ENCODE measurements at places on chromosomes 5 and 9.

GRCh38 chr5:133942614-133943474, 25.6 kb downstream of the C5orf15 start:
- DNase-seq, result no peak

DNA sequence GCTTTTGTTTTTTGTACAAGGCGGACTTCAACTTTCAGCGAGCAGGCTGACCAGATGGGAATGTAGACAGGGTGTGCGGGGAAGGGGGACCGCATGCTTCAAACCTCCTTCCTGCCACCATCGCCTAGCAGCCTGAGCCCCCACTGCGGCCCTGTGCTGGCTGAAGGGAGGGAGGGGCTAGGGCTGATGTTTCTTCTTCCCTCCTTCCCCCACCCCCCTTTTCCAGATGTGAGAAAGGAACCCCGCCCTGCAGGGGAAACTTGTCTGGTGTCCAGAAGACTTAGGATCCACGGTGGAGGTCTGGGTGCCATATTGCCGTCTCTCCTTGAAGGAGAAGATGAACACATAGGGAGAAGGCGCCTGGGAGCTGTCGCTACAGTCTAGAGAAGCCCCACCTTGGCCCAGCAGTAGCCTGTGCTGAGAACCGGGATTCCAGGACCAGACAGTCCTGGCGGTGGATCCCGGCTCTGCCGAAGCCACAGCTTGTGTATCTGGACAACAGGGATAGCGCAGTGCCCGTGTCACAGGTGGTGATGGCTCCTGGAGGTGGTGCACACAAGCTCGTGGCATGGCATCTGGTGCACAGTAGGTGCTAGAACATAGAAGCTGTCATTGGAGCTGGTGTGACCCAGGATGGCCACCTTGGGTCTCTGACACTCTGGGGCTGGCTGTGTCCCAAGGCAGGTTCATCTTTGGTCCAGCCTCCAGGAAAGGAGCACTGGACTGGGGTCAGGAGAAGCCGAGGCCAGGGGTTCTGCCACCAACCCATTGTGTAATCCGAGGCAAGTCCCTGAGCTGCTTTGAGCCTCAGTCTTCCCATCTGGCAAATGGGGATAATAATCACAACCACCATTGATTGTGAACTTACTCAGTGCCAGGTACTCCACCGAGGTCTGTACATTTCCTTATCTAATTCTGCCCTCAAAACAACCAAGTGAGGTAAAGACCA, 205.6 kb downstream of the C9orf50 start:
- no peak for DNase-seq

GRCh38 chr9:19741178-19741577, 47.7 kb downstream of the SLC24A2 start:
- no peak for DNase-seq

- no peak for DNase-seq
These were observed 149.7 kb downstream of the TRPM3 start for GRCh38 chr9:70971723-70972122.

DNA sequence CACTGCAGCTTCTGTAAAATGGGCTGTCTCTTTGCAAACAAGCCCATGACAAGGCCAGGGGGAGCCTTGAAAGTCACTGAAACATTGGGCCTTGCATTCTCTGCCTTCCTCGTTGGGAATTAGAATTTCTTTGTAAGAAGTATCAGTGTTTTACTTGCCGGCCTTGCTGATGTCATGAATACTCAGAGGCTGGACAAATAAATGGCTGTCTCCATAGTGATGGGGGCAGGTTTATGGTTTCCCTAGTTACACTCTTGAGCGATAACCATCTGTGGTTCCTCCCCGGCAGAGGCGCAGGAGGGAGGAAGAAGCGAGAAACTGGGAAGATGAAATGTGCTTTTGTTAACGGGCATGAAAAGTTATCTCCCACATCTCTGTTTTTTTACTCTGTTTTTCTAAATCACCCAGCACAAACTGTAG, 272.7 kb upstream of the PANK3 start:
- DNase-seq, result no peak

GRCh38 chr9:123561046-123561445, 205.0 kb downstream of the CRB2 start:
- no peak for DNase-seq

- DNase-seq, result no peak
These were observed 34.8 kb upstream of the SMARCA2 start for GRCh38 chr9:1980387-1980786.

DNA sequence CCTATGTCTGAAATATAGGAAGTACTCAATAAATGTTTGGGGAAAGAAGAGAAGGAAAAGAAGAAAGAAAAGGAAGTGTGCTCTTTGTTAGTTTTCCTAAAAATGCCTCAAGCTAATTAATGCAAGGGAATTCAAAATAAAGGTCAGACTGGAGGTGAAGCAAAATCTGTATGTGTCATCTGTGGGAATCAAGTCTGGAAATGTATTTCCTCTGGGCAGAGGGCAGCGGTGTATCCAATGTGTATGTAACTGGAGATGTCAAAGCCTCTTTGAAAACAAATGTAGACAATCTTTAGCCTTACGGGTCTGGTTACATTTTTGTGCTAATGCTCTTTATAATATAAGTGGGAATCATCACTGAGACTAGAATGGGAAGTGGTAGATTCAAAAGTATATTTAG, 471.4 kb downstream of the MAN2A1 start:
- no peak for DNase-seq

DNA sequence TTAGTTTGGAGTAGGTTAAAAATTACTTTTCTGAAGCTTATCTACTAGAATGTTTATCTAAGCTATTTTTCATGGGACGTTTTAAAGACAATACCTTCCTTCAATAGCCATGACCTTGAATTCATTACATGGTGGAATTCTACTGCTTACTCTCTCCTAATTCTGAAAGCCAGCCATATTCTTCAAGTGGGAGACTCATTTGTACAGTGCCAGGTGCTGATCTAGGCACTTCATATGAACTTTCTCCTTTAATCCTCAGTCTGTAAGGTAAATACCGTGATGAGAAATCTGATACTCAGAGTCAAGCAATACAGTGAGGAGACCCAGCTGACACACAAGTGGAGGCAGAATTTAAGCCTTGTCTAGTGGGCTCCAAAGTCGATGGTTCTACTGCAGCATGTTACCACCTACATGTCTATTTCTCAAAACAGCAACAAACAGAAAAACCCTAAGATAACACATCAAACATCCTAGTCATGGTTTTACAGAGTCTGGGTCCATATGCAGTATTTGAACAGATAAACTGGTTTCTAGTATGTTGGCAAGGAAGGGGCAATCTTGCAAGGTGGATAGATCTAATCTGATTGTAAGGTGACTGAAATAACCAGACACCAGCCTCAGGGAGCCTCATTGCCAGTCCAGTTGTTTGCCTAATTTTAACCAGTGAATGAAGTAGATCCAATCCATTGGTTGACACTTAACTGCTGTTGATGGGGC, 243.7 kb downstream of the PIK3R1 start:
- DNase-seq, result no peak

DNA sequence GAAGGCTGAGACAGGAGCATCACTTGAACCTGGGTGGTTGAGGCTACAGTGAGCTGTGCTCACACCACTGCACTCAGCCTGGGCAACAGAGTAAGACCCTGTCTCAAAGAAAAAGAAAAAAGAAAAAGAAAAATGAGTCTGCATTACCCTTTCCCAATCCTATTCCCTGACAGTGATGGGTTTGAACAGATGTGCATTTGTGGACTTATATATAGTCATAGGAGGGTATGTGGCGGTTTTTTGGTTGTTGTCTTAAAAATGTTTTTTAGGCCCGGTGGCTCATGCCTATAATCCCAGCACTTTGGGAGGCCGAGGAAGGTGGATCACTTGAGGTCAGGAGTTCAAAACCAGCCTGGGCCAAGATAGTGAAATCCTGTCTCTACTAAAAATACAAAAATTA, 13.4 kb downstream of the HDHD3 start:
- no peak for DNase-seq

DNA sequence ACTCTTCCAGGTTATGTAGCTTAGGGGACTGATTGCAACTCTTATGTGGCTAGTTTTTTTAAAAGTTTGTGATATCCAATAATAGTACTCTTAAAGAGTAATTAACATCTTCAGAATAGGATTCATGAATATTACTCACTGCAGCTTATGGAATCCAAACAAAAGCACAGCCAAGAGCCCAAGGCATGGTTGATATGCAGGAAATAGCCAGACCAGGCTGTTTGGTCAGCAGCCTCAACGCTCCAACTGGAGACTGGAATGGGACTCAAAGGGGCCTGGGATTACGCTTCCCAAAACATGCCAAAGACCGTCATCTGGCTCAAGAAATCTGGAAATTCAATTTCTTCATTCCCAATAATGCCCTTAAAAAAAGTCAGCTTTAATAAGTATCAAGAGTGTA, 268.6 kb downstream of the SEC61B start:
- no peak for DNase-seq

GRCh38 chr5:9188131-9188530, 357.7 kb downstream of the SEMA5A start:
- DNase-seq, result no peak

DNA sequence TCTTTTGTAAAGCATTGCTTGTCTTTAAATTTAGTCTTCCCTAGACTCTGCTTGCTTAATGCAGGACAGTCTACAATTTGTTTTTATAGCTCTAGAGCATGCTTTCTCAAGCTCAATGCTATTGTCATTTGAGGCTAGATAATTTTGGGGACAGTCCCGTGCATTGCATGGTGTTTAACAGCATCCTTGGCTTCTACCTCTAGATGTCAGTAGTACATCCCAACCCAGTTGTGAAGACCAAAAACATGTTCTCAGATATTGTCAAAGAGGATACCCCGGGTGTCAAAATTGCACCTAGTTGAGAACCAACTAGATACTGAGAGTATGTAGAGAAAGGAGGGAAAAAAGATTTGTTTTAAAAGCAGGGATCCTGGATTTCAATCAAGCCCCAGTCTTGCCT, 277.5 kb downstream of the CEMIP2 start:
- no peak for DNase-seq

DNA sequence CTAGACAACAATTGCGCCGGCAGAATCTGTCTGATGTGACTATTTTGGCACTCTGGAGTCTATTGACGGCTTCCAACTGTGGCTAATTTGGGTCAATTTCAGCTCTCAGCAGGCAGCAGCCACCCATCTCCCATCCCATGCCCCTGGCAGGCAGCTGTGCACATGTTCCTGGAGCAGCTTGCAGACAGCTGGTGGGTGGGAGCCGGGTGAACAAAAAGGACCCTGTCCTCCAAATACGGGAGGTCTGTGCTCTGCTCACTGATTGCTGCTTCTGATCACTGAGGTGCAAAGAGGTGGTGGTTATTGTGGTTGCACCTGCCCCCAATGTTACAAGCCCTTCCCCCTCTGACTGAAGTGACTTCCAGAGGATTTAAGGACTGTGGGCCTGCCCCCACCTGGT, 45.0 kb upstream of the N4BP3 start:
- no peak for DNase-seq

- peak; percentile 83 for DNase-seq
These were observed 158.8 kb downstream of the DEPDC1B start for GRCh38 chr5:60540856-60541805.

GRCh38 chr5:3142261-3143027, 391.0 kb upstream of the IRX2 start:
- DNase-seq, result no peak

GRCh38 chr5:135690466-135690865, 111.7 kb upstream of the CXCL14 start:
- no peak for DNase-seq

GRCh38 chr5:132666310-132667123, 7.3 kb upstream of the IL4 start:
- DNase-seq, result no peak

GRCh38 chr5:139341187-139341688, 416 bp upstream of the PAIP2 start:
- DNase-seq, result no peak

DNA sequence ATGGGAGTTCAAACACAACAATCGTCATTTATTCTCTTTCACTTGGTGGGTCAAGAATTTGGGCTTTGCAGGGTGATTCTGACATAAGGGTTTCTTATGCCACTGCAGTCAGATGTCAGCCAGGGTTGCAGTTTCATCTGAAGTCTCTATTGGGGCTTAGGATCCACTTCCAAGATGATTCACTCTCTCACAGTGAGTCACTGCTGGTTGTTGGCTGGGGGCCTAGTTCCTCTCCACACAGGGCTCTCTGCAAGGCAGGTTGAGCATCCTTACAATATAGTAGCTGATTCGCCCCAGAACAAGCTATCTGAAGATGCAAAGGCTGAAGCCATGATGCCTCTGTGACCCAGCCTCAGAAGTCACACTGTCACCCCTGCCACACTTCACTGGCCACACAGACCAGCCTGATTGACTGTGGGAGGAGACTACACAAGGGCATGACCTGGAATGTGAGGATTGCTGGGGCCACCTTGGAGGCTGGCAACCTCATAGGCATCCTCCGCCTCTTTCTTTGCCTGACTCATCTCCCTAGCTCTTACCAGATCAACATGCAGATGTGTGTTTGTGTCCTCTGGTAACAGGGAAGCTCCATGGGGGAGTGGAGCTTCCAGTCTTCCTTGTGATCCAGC, 4.5 kb upstream of the CARD19 start:
- DNase-seq, result peak; percentile 44

- no peak for DNase-seq
These were observed 98.3 kb downstream of the UGCG start for GRCh38 chr9:111994831-111995458.

GRCh38 chr5:116573279-116573701, 1.3 kb downstream of the SEMA6A start:
- peak; percentile 34 for DNase-seq

DNA sequence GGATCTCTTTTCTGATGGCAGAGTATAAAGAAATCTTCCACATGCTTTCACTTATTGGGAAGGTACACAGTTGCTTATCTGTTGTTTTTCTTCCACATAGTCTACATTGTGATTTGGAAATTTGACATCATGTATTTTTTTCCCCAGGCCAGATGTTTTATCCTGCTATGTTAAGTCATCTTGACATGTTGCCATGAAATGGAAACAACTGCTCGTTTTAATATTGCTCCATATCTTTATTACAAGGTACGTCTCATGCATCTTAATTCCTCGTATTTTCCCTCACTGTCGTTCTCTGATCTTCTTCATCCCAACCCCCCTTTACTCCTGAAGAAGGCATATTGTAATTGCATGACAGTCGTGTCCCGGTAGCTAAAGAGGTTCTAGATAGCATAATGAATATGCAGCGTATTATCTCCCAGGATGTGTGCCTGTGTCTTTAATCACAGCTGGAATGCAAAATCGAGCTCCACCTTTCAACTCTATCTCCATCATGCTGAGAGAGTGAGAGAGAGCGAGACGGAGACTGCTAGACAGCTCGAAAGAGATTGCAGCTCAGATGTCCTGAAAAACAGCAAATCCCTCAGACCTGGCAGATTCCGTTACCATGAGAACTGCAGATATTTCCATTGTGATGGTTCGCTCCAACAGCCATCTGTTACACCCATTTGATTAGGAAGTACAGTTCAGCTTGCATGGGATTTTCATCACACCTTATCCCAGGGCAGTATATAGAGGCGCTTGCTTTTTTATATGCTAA, 281.7 kb downstream of the TMEM38B start:
- no peak for DNase-seq

GRCh38 chr5:75843319-75843718, 126.1 kb upstream of the POC5 start:
- DNase-seq, result no peak

- no peak for DNase-seq
These were observed 92.6 kb downstream of the EDIL3 start for GRCh38 chr5:84292000-84292642.

Data from GM20000 (cell line).